ENCODE measurements at places on chromosomes 11 and 22.

DNA sequence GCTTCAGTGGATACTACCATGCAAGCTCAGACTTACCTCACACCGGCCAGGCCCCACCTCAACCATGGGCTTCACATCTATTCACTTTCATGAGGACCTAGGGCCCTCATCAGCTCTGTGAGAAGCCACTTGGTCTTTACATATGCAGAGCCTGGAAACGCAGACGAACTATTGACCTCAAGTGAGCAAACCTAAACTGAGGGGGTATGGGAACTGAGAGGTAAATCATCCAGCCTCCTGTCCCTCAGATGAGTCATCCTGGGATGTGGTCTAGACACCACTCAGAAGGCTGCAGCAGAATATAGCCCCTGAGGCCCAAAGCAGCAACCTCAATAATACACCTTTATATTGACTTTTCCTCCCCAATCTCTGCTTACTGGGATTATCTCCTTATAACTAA is 578.0 kb downstream of the INSC start:
- no peak for DNase-seq

GRCh38 chr11:83649528-83649855 is 363.3 kb upstream of the CCDC90B start:
- DNase-seq, result no peak

GRCh38 chr11:106176817-106177216 is 99.4 kb downstream of the AASDHPPT start:
- no peak for DNase-seq

DNA sequence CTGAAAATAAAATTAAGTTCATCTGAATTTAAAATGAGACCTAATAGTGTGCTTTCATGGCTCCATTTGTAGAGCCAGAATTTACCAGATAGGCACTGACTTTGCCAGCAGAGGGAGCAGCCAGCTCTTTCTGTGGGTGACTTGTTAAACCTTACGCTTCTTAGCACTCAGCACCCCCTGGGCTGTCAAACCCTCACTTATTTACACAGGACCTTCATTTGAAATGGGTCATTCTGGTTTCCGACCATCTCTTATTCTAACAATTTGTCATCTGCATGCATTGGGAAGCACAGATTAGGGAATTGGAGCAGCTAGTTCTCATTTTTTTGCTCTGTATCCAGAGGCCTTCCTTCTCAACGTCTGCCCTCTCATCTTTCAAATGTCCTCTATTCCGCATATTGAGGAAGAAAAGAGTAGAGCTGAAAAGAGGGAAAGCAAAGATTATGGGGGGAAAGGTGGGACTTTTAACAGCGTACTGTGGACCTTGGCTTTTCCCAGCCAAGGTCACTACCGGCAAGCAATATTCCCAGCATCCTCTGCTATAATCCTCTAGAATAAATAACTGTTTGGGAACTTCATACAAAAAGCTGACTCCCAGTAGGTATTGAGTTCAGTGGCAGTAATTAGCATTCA is 3.1 kb downstream of the ASRGL1 start:
- DNase-seq, result peak; percentile 80

- no peak for DNase-seq
Measured at GRCh38 chr11:70029115-70029860, 48.8 kb upstream of the ANO1 start.

- DNase-seq, result no peak
Measured at GRCh38 chr11:65726660-65727059, 6.1 kb upstream of the RNASEH2C start.

DNA sequence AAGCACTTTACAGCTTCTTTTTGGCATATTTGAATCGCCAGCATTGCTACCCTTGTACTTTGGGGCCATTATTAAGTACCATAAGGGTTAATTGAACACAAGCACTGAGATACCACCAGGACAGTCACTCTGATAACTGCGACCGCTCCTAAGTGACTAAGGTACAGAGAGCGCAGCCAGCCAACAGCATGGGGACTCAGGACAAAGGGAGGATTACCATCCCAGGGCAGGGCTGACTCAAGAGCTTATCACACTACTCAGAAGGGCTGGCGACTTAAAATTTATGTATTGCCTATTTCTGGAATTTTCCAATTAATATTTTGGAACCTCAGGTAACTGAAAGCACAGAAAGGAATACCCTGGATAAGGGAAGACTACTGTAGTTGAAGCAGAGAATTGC is 479 bp downstream of the ZNF280A start:
- no peak for DNase-seq

DNA sequence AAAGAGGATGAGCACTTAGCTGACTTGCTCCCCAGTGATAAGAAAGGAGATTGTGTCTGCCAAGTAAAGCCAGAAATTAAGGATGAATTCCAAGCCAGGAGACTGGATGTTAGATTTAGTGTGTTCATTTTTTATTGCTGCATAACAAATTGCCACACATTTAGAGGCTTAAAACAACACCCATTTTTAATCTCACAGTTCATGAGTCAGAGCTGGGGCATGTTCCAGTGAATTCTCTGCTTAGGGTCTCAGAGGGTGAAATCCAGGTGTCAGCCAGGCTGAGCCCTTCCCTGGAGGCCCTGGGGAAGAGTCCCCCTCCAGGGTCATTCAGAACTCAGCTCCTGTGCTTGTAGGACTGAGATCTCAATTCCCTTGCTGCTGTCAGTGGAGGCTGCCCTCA is 352.8 kb downstream of the BUD13 start:
- DNase-seq, result no peak
